Stimulated activated CD4-positive, alpha-beta T cell treated with anti-CD3 and anti-CD28 coated beads, TNF-alpha, amount 100 ng/mL, for 4 hours (primary cell): ENCODE measurements at places on chromosomes 3 and 15.

GRCh38 chr3:113485161-113485609 lies 29.8 kb downstream of the SPICE1 start:
- DNase-seq = no peak

DNA sequence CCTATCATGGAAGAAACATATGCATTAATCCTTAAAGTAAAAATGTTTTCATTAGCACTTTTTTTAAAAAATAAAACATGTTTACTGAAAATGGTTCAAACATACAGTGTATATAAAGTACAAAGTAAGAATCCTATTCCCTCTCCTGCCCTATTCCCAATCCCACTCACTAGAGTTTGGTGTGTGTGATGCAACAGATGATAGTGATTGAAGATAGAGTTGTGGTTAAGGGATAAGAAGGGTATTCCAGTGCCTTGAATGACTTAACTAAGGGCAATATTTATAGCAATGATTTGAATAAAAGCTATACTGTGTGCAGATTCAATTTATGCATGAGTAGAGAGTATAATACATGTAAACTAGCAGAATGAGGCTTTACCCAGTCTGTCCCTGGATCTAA lies 18.1 kb downstream of the ZNF280D start:
- no peak for DNase-seq

DNA sequence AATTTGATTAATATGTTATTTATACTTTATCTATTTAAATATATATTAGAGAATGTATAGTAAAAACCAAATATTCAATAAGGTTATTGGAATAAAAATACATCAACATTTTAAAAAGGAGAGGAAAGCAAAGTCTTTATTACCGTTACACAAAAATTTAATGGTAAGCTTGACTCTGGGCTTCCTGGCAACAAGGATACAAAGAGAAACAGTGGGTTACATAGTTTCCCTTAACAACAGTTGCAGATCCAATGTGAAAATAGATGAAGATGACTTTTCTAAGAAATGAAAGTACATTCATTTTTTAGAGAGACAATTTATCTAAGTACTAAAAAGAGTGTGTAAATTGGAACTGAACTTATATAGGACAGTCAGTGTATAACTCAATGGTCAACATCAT lies 6.0 kb upstream of the PHLDB2 start:
- DNase-seq = no peak

DNA sequence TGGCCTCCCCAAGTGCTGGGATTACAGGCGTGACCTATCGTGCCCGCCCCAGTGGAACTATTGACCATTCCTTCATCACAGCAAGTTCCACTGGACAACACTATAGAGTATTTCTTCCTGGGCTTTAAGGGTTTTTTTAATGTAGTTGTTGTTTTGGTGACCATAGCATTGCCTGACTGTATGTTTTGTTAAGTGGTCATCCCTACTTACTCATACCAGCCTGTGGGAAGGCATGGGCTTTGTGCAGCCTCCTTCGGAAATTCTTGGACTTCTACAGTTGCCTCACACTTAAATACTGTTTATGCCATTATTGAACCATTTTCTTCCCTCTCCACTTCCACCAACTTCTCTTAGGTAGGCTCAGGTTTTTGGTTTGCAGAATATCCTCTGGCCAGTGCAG lies 19.9 kb upstream of the ALPK3 start:
- no peak for DNase-seq

- DNase-seq = no peak
These were observed 4.1 kb upstream of the PSMA4 start for GRCh38 chr15:78536134-78536533.
